ENCODE measurements at places on chromosomes 13 and 19. TPM values are rescaled to one million over a fixed set of nuclear protein-coding genes. Genes with fewer than 3 reads are reported as not detected.
A peak's percentile ranks its signal among the peaks of the same experiment; 100 is the strongest.

Gene CIC
- 48.2 TPM for total RNA-seq

Gene STOML3
- not detected for total RNA-seq

Gene TEX26
- total RNA-seq: not detected

Gene ZNF541
- total RNA-seq: not detected

- no peak for DNase-seq
Observed at GRCh38 chr13:111534751-111535522, 214.5 kb downstream of the TEX29 start.

DNA sequence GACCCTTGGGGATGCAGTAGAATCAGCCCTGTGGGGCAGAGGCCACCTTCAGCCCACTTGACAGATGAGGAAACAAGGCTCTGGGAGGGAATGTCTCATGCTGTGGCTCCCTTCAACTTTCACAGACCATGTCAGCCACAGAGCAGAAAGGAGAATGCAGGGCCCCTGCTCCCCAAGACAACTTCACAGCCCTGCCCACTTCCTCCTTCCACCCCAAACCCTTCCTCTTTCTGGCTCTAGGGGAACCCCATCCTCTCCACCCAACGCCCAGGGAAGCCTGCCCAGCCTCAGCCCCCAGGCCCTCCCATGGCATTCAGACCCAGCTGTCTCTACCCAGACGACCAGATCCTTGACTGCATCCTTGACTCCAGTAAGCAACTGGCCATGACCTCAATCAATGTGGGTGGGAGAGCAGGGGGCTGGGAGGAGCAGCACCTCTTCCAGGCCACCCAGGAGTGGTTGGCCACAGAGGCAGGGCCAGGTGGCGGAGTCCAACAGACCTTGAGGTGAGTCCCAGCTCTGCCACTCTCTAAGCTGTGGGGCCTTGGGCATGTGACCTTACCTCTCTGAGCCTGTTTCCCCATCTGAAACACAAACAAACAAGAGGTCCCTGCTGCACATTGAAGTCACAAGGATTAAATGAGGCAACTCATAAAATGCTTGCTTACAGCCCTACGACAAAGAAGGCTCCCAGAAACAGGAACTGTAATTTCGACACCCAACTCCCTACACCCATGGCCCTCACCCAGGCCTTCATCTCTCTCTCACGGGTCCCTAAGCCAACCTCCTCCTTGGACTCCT is 15.8 kb downstream of the DEDD2 start:
- peak; percentile 24 for DNase-seq

- DNase-seq: no peak
Observed at GRCh38 chr19:5006201-5006600, 37.3 kb downstream of the KDM4B start.

GRCh38 chr13:103133556-103133955 is 67.3 kb upstream of the SLC10A2 start:
- no peak for DNase-seq

DNA sequence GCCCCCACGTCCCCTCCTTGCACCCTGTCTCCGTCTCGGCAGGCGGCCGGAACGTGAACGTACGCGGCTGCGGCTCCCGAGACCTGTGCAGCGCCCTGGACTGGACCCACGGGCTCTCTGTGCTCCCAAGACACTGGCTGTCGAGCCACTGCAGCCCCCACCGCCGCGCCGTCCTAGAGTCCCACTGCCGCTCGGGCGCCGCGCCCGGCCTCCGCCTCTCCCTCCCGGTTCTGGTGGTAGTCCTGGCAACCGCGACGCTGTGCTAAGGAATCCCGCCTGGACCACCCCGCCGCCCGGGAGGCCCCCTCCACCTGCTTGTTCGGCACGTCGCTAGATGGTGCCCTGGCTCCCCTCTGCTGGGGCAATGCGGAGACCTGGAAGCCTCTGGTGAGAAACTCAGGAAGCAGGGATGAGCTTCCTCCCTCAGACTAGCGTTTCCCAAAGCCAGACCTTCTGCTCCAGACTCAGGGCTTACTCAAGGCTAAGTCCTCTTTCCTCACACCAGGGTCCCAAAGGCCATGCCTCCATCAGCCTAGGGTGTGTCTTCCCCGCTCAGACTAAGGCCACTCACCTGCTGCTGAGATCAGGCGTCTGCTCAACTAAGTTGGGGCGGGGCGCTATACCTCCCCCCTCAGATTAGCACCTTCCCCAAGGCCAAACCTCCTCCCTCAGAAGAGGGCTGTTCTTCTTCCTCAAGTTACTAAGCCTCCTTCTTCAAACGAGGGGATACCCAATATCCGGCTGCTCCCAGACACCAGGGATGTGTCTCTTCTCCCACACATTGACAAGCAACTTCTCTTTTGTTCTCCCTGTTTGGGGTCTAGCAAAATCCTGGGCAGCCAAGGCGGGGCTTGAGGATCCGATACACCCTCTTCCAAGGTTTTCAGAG is 16.1 kb upstream of the IRGC start:
- no peak for DNase-seq

GRCh38 chr19:658916-659839 is 3.8 kb downstream of the RNF126 start:
- DNase-seq: peak; percentile 47

- DNase-seq: no peak
Observed at GRCh38 chr13:99909836-99910619, 61.5 kb downstream of the ZIC5 start.

DNA sequence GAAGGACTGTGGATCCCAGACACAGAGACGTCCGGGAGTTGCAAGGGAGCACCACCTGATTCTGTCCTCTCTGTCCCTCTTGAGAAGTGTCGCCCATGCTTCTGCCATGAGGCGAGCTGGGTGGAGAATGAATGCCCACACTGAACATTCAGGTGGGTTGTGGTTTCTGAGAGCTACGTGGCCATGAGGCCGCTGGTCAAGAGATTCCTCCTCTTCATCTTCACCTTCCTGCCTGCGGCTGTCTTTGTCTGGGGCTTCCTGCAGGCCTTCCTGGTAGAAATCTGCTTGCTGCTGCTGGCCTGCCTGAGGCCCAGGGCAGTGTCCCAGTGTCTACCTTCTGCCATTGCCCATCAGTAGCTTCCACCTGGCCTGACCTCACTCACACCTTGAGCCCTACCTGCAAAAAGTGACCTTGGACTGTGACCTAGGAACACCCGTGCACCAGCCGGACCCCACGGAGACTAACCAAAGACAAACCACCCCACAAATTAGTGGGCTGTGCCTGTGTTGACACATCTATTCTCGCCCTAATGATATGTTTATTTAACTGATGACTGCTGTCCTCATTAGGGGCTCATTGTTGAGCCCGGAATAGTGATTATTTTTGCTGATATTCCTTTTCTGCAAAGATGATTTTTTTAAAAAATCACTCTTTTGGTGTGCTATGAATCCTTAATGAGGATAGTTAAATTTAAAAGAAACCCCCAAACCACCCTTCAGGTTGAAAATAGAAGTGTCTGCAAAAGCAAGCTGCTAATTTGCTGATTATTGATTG is 38.7 kb upstream of the ZNF536 start:
- DNase-seq: no peak

Data from OCI-LY7 (cell line).